ENCODE measurements at places on chromosomes 13 and 19.
A peak's percentile ranks its signal among the peaks of the same experiment; 100 is the strongest.

DNA sequence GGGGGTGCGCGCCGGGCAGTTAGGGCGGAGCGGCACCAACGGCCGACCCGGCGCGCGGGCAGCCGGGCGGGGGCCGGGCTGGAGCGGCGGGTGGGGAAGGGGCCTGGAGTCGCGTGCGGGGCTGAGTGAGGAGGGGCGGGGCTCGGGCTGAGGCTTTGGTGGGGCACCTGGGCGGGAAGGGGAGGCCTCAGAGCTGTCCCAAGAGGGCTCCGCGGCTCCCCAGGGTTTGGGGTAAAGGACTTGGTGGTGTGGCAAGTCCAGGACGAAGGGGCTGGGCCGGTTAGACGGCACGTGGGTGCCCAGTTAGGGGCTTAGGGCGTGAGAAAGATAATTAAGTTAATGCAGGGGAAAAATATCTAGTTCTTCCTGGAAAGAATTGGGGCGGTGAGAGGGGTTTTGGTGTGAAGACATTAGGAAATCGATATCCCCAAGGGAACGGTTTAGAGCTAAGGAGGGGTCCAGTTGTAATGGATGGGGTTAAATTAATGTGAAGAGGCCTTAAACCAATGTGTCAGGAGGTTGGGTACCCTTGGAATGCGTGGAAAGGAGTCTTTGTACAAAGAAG, 496 bp downstream of the ZNF574 start:
- DNase-seq = no peak

DNA sequence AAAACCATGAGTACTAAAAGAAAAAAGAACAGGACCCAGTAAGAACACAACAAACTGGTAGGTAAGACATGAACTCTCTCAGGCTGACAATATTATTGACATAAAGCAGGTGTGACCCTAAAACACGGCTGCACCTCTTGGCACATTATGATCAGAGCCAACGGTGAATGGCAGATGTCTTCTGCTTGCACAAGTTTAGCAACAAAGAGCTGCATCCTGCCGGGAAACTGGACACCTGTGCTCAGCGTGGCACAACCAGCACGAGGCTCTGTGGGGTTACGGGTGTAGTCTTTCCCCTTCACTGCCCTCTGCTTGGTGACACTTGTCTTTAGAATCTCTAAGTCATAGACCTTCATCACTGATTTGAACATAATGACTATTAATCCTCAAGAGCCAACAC, 97.9 kb downstream of the DOCK9 start:
- no peak for DNase-seq

GRCh38 chr13:49322702-49323101, 75.0 kb downstream of the CDADC1 start:
- DNase-seq = no peak

GRCh38 chr19:50875795-50876422, 2.7 kb downstream of the KLK2 start:
- DNase-seq = no peak

DNA sequence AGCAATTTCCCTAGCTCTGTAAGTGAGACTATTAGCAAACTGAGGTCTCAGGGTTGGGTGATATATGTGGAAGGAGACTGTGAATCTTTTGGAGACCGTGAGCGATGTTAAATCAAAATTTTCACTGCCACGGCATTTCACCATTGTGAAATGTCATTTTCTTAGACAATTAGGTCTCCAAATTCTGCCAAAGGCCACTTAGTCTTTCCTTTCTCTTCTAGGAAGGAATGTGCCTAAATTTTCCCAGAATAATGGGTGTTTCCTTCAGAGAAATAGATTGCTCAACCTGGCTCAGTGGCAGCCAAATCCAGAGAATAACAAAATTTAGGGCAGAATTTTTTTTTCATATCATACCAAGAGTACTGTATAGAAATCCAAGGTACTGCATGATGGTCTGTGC, 64.5 kb upstream of the SCEL start:
- DNase-seq = no peak

DNA sequence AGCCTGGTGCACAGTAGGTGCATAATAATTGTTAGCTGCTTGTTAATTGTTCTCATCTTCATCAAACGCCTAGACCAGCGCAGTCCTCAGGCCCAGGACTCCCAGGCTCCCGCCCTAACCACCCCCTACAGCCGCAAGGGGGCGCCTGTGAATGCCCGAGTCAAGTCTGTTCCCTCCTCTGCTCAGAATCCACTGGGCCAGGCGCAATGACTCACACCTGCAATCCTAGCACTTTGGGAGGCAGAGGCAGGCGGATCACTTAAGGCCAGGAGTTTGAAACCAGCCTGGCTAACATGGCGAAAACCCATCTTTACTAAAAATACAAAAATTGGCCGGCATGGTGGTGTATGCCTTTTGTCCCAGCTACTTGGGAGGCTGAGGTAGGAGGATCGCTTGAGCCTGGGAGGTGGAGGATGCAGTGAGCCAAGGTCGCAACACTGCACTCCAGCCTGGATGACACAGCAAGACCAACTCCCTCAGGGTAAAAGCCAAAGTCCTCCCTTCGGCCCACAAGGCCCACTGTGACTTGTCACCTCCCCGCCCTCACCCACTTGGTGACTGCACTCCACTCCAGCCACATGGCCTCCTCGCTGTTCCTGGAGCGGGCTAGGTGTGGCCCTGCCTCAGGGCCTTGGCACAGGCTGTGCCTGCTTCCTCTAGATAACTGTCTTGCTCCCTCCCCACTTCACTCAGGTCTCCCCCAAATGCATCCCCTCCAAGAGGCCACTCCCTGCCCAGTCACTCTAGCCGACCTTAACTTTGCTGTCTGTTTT, 9.1 kb downstream of the ZNF653 start:
- DNase-seq = peak; percentile 69

- no peak for DNase-seq
These were observed 3.7 kb upstream of the RAP2A start for GRCh38 chr13:97430296-97430695.

DNA sequence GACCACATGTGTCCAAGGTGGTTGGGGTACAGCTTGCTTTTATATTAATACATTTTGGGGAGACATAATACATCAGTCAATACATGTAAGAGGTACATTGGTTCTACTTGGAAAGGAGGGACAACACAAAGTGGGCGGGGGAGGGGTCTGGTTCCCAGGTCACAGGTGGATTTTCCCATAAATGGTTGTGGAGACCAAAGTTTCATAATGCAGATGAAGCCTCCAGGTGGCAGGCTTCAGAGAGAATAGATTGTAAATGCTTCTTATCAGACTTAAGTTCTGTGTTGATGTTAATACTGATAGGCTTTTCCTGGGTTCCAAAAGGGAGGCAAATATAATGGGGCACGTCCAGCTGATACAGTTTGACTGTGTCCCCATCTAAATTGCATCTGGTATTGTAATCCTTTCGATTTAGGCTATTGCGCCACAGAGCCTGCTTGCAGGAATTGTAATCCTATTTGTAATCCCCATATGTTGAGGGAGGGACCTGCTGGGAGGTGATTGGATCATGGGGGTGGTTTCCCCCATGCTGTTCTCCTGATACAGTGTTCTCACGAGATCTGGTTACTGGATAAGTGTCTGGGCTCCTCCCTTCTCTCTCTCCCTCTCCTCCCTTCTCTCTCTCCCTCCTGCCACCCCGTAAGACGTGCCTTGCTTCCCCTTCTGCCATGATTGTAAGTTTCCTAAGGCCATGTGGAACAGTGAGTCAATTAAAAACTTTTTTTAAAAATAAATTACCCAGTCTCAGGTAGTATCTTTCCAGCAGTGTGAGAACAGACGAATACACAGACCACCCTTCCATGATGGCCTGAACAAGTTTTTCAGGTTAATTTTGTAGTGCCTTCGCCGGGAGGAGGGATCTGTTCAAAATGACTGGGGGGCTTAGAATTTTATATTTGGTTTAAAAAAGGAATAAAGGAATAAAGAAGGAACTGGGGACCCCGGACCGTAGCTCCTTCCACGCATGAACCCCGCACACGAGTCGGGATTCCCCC, 44.9 kb downstream of the ZNF823 start:
- no peak for DNase-seq

DNA sequence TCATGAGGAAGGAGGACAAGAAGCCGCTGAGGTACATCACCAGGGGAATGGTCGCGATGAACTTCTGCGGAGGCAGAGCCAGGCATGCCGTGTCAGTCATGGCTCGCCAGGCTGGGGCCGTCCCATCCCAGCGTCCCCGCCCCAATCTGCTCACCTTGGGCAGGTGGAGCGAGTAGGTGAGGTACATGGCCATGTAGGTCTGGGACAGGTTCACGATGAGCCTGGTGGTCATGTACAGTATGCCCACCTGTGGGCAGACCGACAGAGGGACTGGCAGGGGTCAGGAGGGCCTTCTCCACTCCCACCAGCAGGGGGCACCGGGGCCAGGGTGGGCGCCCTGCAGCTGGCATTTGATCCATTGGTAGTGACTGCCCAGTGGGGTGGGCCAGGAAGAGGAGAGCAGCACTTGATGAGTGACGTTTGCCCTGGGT, 8.3 kb downstream of the TEKTIP1 start:
- DNase-seq = no peak

DNA sequence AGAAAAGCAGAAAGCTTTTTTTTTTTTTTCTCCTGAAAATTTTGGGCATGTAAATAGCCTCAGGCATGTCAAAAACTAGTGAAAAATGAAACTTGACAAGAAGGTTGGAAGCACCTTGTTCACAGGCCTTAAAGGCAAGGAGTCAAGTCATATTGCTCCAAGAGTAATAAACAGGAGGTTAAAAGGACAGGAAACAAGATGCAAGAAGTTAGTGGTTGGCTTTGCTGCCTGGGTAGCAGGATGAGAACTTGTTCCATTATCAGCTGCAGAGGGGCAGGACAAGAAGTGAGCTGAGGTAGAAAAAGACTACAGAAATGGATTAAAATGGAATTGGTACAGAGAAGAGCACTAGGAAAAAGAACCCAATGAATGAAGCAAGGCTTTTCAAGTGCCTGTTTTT, 242.6 kb downstream of the DCT start:
- no peak for DNase-seq

DNA sequence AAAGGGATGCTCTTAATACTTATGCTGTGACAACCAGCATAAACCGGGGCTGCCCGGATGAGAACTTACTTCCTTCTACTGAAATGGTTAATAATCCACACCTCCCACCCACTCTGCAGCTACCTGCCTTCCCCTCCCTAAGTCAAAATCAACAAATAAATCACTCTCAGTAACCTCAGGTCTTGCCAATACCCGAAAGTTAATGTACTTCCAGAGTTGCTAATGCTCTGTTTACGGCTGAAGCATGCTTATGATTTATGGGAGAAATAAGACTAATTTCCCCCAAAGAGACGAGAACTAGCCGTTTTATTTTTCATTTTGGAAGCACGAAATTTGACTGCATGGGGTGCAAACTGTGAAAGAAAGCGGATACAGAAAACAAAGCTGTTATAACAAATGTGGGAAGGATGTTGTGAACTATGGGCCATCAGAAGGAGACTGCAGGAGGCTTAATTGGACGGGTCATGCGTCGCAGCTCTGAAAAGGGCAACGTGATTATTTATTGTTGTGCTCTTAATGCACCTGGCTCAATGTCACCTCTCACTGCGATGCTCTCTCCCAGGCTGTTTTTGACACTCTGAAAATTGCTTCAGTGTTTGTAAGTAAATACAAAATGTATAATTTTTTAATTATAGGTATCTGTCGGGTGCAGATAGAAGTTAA, 114.0 kb upstream of the SLC7A1 start:
- no peak for DNase-seq

DNA sequence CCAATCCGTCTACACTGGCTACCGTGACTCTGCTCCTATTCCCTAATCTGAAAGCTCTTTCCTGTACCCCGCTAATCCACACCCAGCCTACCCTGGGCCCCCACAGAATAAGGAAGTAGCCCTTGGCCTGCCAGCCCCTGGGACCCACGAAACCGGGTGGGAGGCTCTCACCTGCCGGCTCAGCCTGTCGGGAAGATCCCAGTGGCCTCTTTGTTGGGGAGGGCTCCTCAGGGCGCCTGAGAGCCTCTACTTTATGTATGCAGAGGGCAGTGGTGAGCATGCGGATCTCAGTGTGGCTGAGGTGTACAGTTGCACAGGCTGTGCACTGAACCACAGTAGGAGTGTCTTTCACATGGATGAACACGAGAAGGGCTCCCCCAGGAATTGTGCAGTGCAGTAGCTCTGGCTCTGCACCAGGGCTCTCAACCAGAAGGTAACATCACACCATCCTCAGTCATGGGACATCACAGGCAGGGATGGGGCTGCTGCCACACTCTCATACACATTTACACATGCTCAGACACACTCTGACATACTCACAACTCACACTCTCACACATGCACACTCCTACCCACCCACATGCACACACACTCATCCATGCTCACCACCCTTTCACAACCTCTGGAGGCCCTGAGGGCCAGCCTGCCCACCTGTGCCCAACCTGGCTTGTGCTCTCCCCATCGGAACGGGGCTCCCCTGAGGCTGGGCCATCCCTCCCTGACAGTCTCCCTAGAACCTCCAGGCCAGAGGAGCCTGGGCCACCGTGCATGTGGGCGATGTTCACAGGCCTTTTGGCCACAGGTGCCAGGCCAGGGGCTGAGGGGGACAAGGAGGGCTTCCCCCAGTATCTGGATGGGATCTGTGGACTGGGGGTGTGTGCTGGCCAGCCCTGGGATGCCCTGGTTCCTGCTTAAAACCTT, 135.0 kb downstream of the URI1 start:
- peak; percentile 18 for DNase-seq

- no peak for DNase-seq
These were observed 278.7 kb downstream of the KLF5 start for GRCh38 chr13:73337532-73337931.

GRCh38 chr19:28687296-28687695, 525.7 kb downstream of the UQCRFS1 start:
- no peak for DNase-seq

DNA sequence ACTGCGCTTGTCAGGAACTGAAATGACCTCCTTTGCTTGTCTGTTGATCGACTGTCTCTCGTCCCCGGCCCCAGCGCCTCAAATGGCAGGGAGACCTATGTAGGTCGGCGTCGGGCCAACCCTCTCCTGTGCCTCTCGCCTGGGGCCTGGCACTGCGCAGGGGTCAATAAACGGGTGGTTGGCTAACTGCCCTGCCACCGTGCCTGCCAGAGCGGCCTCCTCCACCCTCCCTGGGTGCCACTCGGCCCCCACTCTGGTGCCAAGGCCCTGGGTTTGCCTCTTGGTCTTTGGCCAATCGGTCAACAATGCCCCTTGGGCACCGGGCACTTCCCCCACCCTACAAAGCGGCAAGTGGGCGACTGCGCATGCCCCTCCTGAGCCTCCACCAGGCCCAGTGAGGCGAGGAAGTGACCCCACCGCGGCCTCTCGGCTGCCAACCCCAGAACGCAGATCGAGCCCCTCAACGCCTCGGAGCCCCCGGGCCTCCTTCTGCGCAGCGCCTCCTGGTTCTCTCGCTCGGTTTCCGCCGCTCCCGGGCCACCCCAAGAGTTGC, 1.1 kb downstream of the KEAP1 start:
- DNase-seq = peak; percentile 65

DNA sequence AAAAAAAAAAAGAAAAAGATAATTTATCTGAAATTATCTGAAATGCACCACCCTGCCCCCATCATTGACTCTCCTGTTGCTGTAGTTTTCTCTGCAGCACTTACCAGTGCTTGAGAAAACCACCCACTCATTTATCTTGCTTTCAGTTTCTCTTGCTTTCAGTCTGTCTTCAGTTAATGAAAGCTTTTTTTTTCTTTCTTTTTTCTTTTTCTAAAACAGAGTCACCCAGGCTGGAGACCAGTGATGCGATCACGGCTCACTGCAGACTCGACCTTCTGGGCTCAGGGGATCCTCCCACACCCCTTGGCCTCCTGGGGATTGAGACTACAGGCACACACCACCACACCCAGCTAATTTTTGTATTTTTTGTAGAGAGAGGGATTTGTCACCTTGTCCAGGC, 4.3 kb upstream of the ACP5 start:
- DNase-seq = peak; percentile 56

- DNase-seq = no peak
These were observed 257.0 kb downstream of the ENOX1 start for GRCh38 chr13:43529796-43530195.

Data from activated CD4-positive, CD25-positive, alpha-beta regulatory T cell treated with anti-CD3 and anti-CD28 coated beads, Interleukin-2, amount 50 U/mL, for 72 hours (primary cell).